ENCODE measurements at places on chromosomes 2 and 18. TPM values are rescaled to one million over a fixed set of nuclear protein-coding genes. Genes with fewer than 3 reads are reported as not detected.
A peak's percentile ranks its signal among the peaks of the same experiment; 100 is the strongest.

DNA sequence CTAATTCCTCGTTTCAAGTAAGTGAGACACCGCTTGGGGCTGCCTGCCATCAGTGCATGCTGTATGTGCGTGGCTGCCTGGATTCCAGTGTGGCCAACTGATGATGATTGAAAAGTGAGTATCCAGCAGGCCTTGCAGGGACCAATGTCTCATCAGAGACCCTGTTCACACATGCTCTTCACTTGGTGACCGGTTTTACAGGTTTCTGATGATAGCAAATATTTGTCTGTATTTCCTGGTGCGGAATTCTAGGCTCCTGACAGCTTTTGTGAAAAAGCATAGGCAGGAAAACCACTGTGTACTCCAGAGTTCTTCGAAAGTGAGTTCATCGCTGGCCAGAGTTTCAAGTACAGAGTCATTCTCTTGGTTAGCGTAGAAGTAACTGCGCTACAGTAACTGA is 13.8 kb upstream of the YWHAQ start:
- DNase-seq = no peak

DNA sequence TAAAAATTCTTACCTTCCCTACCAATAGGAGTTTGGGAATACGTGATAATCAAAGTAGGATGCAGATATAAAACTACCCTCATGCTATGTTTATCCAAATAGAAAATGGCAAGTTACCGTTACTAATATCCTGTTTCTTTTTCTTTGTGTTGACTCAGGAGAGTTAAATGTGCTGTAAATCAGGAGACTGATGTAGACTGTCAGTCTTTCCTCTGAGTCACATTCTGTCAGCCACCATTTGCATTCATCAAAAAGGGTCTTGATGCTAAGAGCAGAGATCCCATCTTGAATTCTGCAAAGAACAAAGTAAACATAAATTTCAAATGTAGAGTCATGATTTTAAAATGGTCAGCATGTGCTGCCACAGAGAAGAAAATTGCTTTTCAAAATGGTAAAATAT is 712.8 kb downstream of the SOCS6 start:
- DNase-seq = no peak

GRCh38 chr2:113282747-113283533 is 4.2 kb upstream of the PAX8 start:
- no peak for DNase-seq

DNA sequence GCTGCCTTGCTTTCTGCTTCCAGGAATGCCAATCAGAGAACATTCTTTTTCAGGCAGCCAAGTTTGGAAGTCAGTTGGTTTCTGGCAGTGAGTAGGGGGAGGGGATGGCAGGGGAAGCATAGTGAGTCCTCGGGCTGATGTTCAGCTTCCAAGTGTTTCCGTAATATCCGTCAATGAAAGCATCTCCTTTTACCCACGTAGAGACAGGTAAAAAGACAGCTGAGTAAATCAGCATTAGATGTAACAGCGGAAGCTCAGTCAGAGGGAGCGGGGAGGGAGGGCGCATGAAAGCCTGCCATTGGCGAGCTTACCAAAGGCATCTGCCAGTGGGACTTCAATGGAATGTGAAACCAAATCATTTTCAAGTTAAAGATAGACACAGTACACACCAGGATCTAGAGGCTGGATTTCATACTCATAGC is 117.1 kb upstream of the DTNA start:
- DNase-seq = no peak

DNA sequence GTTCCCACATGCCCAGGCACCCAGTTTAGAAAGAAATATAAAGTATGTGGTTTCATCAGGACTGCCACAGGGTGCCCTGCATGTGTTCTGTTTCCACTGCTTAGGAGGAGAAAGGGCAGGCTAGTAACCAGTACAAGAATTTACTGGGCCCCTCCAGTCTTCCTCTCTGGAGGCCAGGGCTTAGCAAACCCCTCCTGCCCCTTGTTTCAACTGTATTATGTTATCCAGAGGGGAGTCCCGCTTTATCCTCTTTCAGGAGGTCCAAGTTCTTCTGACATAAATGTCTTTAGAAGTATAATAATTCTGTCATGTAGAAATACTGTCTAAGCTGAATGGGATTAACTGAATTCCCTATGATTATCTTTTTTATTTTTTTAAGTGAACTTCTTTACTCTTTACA is 132.1 kb downstream of the WDSUB1 start:
- DNase-seq = no peak

DNA sequence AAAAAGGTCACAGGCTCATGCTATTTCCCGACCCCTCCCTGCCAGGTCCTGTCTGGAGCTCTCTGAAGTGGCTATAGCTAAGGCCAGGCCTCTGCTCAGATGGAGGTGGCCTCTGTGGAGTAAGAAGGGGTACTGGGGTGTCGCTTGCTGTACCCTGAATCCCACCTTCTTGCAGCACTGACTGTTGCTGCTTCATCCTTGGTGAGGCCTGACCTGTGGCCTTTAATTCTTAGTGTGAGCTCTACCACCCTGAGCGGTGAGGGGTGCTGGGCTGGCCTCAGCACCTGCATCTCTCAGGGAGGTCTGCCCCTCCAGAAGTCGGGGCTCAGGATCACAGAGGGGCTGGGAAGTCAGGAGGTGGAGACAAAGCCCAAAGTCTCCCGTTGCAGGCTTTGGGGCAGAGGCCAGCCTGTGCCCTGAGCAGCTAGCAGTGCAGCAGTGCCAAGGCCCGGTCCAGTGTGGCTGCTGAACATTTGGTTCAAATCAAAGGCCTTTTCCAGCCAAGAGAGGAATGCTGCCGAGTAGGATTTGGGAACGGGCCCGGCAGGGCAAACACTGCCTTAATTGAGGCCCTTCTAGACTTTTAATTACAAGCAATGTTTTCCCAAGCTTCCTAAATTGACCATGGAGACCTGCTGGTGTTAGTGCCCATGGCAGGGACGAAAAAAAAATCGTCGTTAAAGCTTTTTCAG is 133.5 kb upstream of the HAAO start:
- peak; percentile 37 for DNase-seq

- DNase-seq = peak; percentile 50
These were observed at the start of gene AP1S3 for GRCh38 chr2:223837287-223838061. AP1S3 (minus strand) TSS chr2:223837582; CDS start chr2:223837450, 132 bp downstream.

GRCh38 chr2:68937346-68938055 is 15.2 kb downstream of the GKN2 start:
- DNase-seq = no peak

GRCh38 chr18:56851774-56852173 is 200.6 kb downstream of the WDR7 start:
- no peak for DNase-seq

DNA sequence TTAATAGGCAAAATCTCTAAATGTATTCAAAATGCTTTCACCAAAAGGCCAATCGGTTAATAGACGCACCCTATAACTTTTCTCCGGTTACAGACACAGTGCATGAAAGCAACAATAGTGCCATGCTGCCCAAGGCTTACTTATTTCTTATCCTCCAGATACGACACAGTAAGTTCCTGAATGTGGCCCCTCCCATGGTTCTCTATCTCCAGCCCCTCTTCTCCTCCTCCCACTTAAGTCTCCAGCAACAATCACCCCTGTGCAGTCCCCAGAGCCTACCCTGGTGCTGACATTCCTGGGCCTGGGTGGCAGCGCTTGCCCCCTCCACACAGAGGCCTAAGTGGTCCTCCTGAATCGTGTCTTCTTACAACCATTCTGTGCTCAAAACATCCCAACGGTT is 3.6 kb downstream of the KIDINS220 start:
- DNase-seq = no peak

DNA sequence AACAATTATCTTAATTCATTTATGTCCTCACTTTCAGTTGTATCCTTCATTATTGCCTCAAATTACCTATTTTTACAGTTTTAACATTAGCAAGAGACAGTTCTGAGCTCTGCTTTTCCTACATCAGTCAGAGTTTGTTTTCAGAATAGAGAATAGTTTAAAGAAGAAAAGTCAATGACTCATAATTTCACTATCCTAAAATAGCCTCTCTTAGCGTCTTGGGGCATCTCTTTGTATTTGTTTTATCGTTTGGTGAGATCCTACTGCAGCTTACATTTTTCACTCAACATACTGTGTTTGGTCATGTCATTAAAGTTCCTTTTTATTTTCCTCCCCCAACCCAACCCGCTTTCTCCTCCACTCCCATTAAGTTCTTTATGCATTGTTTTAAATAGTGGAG is 3.8 kb downstream of the SEC11C start:
- no peak for DNase-seq

DNA sequence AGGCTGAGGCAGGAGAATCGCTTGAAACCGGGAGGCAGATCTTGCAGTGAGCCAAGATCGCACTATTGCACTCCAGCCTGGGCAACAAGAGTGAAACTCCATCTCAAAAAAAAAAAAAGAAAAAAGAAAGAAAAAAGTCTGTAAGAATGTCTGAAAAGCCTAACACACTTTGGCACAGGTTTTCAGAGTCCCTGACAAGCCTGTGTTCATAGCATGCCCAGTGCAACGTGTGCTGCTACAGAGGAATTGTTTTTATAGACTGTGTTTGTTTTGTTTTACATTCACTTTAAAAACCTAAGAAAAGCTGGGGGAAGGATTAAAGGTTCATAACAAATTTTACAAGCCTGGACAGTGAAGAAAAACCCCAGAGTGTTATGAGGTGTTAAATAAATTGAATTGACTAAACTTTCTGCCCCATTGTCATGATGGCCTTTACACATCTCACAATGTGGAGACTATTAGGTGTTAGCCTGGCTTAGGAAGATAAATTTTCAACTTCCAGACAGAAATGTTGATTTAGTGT is 55.2 kb downstream of the RBM43 start:
- DNase-seq = no peak

DNA sequence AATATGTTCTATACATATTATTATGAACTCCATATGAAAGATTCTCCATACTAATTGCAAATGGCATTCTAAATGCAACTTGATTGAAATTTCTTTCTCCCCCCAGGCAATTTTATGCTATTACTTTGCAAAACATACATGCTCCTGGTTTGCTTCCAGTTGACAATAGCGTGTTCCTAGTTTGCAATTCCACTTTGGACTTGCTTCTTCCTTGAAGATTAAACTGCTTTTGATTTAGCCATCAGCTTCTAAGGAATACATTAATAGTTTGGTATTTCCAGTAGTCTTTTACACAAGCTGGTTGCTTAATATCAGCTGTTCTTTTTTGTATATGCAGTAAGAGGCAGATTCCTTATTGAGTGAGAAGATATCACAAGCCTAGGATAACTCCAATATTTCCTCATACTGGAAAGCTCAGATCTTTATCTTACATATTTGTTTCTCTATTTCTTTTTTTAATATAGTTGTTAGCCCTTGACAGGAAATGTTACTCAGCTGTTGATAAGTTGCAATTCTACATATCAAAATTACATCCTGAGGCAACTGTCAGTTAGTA is 1941.7 kb upstream of the LRRTM1 start:
- no peak for DNase-seq

GRCh38 chr2:16625201-16625729 is 40.4 kb downstream of the CYRIA start:
- no peak for DNase-seq

GRCh38 chr2:45194596-45194995 is 185.3 kb upstream of the SIX2 start:
- no peak for DNase-seq

DNA sequence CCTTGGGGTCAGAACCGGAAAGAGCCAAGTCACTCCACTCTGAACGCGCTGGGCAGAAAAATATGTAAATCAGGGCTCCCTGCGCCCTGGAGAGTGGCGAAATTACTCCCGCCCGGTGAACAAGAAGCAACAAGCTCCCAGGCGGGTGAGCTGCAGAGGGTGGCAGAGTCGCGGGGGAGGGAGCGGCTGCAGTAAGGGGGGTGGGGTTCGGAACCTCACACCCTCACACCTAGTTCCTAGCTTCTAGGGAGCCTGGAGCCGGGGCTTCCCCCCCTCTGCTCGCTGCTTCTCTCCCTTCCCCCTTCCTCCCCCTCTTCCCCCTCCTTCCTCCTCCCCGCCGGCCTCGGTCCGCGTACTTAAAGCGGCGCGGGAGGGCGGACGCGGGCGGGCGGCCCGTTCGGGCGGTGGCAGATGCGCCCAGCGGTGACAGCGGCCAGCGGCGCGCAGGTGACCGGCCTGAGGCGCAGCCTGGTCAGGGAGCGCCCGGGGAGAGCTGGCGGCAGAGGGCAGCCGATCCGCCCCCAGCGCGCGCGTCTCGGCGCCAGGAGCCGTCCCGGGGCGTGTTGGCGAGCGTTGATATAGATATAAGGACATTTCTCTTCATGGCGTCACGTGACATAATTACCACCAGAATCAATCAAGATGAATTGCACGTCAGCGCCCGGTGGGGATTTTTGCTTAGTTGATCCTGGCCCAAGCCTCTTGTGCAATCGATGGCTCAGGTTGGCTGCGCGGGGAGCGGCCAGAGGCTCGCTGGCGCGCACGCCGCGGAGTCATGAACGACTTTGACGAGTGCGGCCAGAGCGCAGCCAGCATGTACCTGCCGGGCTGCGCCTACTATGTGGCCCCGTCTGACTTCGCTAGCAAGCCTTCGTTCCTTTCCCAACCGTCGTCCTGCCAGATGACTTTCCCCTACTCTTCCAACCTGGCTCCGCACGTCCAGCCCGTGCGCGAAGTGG is at the start of gene HOXD11:
TSS of gene HOXD11 (plus strand) at position 700 of the 959 bp plus-strand sequence. CDS start at position 776, 76 bp downstream.
- DNase-seq = no peak

DNA sequence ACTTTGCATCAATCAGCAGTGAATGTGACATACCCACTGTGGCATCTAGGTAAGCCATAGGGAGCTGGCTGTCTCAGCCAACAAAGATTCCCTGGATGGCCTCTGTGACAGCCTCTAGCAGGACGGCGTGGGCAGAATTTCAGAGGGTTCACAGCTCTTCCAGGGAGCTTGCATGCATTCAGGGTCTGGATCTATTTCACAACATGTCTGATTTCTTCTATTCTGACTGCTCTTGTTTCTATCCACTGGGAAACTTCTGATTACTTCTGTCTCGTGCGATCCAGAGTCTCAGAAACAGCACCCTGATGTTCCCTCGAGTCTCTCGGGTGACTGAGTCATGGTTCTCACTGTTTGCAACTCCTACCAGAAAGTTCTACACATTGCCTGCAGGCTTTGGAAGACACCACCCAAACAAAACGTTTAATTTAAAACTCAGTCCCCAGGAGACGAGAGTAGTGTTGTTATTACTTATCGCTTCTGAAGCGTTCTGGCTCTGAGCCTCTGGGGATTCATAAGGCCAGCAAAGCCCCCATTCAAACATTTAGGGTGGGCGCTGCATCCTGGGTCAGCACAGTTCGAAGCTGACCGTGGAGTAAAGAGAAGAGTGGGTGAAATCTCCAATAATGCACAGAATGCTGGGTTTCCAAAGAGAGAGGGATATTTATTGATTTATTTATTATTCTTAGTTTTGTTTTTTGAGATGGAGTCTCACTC is 41.9 kb upstream of the ODC1 start:
- DNase-seq = no peak

Gene FTCDNL1
- 5.2 TPM for total RNA-seq

Gene PLGLB2
- 0.59 TPM for total RNA-seq

Gene EMILIN2
- total RNA-seq = 22.7 TPM

Gene HOXD12
- total RNA-seq = not detected

Gene PRPF40A
- 138 TPM for total RNA-seq

Gene ACMSD
- not detected for total RNA-seq

Gene FIGN
- not detected for total RNA-seq

Gene HOXD3
- not detected for total RNA-seq

Gene KCNIP3
- total RNA-seq = not detected

Gene CNDP2
- 213 TPM for total RNA-seq

Gene ABCG5
- total RNA-seq = not detected

Gene MOB4
- total RNA-seq = 21.9 TPM

Gene TGFA
- 0.42 TPM for total RNA-seq

Gene ZC3H15
- total RNA-seq = 101 TPM
